Stimulated activated naive CD4-positive, alpha-beta T cell (primary cell): ENCODE measurements at places on chromosomes 7 and 10.

DNA sequence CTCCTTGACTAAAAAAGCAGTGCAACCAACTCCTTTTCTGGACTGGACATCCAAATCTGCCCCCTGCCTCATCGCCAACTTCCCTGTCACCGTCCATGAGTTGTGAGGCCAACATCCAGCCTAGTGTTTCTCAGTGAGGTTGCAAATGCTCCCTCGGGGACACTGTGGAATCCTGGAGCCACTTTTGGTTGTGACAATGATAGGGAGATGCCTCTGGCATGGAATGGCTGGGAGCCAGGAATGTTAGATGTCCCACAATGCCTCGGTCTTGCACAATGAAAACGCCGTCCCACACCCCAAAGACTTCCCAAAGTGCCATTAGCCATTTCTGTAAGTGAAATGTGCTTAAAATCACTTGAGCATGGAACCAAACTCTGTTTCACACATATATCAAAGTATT is 105.2 kb downstream of the OSBPL3 start:
- no peak for DNase-seq

- DNase-seq: no peak
Observed at GRCh38 chr7:80624763-80625162, 13.7 kb upstream of the CD36 start.

GRCh38 chr10:113047963-113048781 is 98.1 kb downstream of the TCF7L2 start:
- DNase-seq: no peak

- DNase-seq: no peak
Observed at GRCh38 chr10:120368927-120369326, 88.1 kb upstream of the PLPP4 start.

DNA sequence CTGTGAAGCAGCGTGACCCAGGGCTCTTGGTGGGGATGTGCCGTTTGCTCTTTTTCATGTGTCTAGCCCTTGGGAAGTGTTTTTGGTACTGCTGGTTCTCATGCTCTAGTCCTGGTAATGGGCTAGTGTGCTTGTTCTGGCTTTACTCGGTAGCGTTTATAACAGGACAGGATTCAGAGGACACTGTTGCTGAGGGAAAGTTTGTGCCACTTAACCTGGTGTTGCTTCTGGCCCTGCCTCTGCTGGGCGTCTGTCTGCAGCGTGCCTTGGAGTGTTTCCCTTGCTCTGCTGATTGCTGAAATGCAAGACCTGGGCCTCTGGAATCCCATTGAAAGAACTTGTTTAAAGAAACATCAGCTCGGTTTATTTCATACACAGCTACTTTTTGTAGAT is 35.0 kb downstream of the INPP5A start:
- no peak for DNase-seq

GRCh38 chr7:101901661-101902491 is 84.5 kb downstream of the CUX1 start:
- no peak for DNase-seq

GRCh38 chr10:7410301-7410861 is 453 bp downstream of the SFMBT2 start:
- no peak for DNase-seq

- DNase-seq: no peak
Observed at GRCh38 chr7:30770845-30771173, 408 bp upstream of the MINDY4 start.

DNA sequence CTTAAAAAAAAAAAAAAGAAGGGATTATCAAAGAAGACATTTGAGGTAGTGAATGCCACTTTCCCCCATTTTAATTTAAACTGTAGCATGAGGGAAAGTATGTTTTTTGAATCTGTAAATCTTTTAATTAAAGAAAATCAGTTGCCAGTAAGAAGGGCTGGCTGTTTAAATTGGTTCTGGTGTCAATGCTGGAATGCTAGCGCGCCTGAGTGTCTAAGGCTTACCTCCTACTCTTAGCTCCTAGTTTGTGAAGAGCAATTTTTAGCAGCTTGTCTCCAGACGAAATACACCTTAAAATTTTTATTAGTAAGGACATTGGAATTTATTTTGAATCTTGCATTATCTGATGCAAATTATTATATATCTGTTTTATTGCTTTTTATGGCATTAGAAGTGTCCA is 54.1 kb downstream of the UBE3C start:
- DNase-seq: no peak

GRCh38 chr7:81719865-81720264 is 50.0 kb downstream of the HGF start:
- DNase-seq: no peak

GRCh38 chr10:119658274-119658673 is 7.1 kb downstream of the BAG3 start:
- DNase-seq: no peak

- no peak for DNase-seq
Observed at GRCh38 chr7:151400626-151401315, 9.1 kb downstream of the WDR86 start.

- DNase-seq: no peak
Observed at GRCh38 chr10:80260295-80261243, 28.9 kb downstream of the MAT1A start.

DNA sequence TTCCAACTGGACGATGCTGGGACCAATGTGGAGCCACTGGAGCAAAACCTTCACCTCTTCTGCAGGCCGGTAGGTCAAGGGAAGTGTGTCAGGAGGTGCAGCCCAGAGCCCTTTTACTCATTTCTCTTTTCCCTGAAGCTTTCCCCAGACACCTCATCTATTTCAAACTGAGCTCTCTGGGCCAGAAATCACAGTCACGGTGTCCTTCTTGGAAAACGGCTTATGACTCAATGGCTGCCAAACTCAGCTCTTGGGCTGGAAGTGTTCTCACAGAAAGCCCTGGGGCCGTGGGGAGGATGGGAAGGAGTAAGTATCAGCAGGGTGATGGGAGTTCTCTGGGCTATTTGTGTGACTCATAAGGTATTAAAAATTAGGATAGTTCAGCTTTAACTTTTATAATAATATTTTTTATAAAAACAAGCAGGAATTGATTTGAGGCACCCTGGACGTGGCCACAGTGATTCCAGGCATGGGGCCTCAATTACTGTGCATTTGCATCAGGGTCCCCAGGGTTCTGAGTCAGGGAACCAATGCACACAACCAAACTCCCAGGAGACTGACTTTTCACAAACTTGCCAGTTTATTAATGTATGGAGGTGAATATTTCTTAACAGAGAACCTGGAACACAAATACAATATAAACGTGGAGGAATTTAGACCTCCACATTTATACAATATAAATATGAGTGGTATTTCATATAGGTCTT is 187.4 kb upstream of the TMEM72 start:
- DNase-seq: no peak

- no peak for DNase-seq
Observed at GRCh38 chr10:127193125-127193524, 3.3 kb downstream of the INSYN2A start.

- DNase-seq: no peak
Observed at GRCh38 chr7:105306298-105306748, 82.4 kb downstream of the SRPK2 start.

- no peak for DNase-seq
Observed at GRCh38 chr10:102641402-102641801, 2.9 kb upstream of the TRIM8 start.

DNA sequence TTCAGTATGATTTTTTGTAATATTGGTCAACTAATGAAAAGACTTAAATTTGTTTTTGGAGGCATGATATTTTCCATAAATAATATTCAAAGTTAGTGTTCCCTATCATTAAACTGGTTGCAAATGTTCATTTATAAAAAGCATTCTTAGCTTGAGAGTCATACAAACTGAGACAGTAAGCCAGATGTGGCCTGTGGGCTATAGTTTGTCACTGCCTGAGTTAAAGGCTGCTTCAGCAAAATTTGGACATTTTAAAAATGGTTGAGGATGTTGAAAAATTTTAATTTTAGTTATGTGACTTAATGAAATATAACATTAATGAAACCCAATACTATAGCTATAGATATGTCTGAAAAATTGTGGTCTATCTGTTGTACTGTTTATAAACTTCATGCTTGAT is 180.2 kb upstream of the CACNA2D1 start:
- DNase-seq: no peak

- no peak for DNase-seq
Observed at GRCh38 chr7:129122078-129122750, 22.3 kb upstream of the TSPAN33 start.

DNA sequence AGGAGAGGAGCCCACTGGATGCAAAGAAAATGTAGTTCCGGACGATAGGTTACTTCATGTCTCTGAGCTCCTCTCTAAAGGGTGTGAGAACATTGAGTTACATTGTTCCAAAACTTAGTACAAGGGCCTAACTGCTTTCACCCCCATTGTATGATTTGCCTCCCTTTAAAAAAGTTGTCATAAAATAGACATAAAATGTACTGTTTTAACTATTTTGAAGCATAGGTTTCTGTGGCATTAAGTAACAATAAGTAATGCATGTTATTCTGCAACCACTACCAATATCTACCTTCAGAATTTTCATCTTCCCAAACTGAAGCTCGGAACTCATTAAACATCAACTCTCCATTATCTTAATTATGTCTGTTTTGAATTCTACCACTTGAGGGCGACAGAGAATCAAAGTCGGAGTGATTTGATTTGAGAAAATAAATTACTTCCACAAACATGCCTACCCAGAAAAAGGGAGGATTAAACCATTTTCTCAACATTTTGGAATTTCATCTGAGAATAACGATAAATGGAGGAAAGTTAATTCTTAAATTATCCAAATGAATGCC is 2.7 kb downstream of the IGFBP1 start:
- no peak for DNase-seq

- no peak for DNase-seq
Observed at GRCh38 chr7:51188987-51189386, 127.6 kb downstream of the COBL start.

DNA sequence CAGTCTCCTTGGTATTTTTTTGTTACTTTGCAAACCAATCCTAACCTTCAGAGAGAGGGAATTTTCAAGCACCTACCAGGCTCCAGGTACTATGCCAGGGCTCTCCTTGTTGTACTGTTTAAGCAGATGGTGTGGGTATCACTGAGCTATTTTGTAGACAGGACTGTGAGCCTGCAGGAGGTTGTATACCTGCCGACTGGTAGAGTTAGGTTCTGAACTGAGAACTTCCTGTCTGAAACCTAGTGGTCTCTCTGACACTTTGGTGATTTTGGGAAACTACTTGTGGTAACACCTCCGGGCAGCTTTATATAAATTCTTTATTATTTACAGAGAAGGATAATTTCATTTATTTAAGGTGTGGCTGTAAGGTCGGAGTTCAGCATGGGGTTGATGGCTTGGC is 4.6 kb downstream of the ZNF853 start:
- no peak for DNase-seq

DNA sequence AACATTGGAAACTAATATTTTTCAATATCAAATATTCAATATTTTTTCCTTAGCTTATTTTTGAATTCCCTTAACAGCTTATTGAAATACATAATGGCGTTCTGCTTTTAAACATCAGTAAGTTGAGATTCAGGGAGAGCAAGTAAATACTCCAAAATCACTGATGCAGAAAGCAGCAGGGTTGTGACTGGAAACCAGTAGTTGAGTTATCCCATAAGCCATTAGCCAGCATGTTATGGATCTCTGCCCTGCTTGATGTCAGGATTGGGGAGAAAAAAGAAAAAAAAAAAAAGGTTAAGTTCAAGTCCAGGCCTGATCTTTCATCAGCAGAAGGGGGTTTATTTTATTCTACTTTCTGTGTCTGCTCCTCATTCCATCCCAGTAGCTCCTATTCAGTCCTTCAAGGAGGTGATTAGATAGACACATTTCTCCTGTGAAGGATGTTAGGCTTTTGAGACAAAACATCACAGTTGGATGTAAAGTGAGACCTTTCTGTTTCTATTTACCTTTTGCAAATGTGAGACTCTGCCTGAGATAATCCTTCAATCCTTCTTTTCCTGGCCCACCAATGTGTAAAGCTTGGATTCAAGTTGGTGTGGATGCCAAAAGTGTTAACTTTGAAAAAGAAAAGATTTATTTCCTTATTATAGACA is 110.9 kb upstream of the HDAC9 start:
- DNase-seq: no peak

GRCh38 chr10:29698773-29699490 is 64.2 kb upstream of the SVIL start:
- no peak for DNase-seq

DNA sequence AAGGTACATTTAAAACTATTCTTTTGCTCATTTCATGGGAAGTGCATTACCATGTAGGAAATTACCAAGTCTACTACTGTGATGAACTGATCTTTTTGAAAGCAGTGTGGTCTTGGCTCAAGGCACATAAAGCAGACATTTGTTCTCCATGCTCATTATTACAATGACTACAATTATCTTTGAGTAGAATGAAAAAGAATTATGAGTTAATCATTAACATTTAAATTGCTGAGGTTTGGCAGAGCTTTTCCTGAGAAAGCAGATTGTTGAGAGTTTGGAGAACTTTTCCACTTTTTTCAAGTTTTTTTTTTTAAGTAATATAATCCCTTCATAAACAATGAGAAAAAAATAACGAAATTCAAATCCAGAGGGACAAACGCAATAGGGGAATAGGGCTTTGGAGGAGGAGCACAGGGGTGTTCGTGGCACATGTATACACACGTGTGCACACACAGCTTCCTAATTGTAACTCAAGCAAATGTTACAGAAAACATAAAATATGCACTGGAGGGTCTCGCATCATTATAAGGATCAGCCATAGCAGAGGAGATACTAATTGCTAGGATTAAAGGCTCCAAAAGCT is 8.9 kb upstream of the CUBN start:
- DNase-seq: no peak

DNA sequence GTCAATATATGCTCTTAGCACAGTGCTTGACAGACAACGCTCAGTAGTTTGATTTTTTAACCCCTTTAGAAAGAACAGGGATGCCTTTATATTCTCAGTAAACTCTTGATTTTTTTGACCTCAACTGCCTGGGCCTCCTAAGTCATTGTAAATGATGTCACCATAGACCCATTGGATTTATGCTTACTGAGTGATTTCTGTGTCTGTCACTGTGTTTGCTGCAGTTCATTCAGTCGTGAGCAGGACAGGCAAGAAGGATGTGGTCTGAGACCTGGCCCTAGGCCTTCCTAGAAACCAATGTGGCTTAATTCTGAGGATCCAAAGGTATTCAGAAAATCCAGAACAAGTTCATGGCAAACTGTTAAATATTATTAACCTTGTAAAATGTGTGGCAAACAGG is 868.1 kb downstream of the XPNPEP1 start:
- DNase-seq: no peak

DNA sequence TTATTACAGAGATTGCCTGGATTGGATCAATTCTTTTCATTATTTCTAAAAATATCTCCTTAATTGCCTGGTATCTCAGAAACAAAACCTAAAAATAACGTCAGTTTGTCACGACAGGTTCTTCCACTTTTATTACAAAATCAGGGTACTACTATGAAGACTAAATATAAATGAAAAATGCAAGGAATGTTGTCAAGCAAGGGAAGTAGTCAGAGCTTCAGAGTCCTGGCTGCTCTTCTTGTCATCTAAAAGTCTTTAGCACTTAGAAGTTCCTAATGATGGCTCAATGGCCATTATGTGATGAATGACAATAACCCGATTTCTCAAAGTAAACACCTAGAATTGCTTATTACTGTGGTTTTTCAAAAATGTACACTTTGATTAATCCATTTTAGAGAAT is 192.2 kb downstream of the SEMA3A start:
- no peak for DNase-seq
